Natural killer cell (primary cell): ENCODE measurements at places on chromosomes 12 and 14. TPM values are rescaled to one million over a fixed set of nuclear protein-coding genes. Genes with fewer than 3 reads are reported as not detected.

Gene ATN1
- 34.0 TPM for total RNA-seq

Gene DIO2
- total RNA-seq = not detected

Gene PZP
- not detected for total RNA-seq

Gene MMP14
- total RNA-seq = 1.7 TPM

Gene GUCY2C
- not detected for total RNA-seq

Gene PTGR2
- total RNA-seq = 1.5 TPM

Gene KRT6B
- not detected for total RNA-seq

Gene KRT73
- 92.9 TPM for total RNA-seq

Gene DYNC1H1
- 313 TPM for total RNA-seq

Gene POTEM
- total RNA-seq = not detected

Gene TPH2
- total RNA-seq = not detected

Gene FBXO34
- 34.7 TPM for total RNA-seq

Gene SLC22A17
- not detected for total RNA-seq

Gene TMEM52B
- 1.5 TPM for total RNA-seq

Gene SLC5A8
- total RNA-seq = not detected

Gene AGAP2
- 54.1 TPM for total RNA-seq

Gene LAG3
- total RNA-seq = 0.36 TPM

Gene LRRC10
- total RNA-seq = not detected

Gene TSPAN19
- total RNA-seq = not detected

Gene PRH2
- total RNA-seq = 1.0 TPM

Gene KRT80
- total RNA-seq = not detected

Gene NTS
- total RNA-seq = not detected

Gene DLGAP5
- 0.15 TPM for total RNA-seq

Gene VTI1B
- total RNA-seq = 57.9 TPM

Gene ANKRD33
- total RNA-seq = not detected

Gene CNTN1
- total RNA-seq = not detected

Gene APOF
- total RNA-seq = not detected

Gene NEUROD4
- total RNA-seq = not detected

Gene B3GNT4
- 0.34 TPM for total RNA-seq

Gene FOXN4
- not detected for total RNA-seq

Gene ZNF605
- 15.8 TPM for total RNA-seq

Gene VRTN
- total RNA-seq = not detected

Gene TROAP
- total RNA-seq = 0.58 TPM

Gene GALNT8
- 0.73 TPM for total RNA-seq

Gene RIPK3
- total RNA-seq = 58.2 TPM

Gene SOAT2
- not detected for total RNA-seq

Gene CYP46A1
- 0.09 TPM for total RNA-seq

Gene KRT6C
- not detected for total RNA-seq

Gene NFYB
- total RNA-seq = 13.3 TPM
